Pancreas (tissue), 10 donors: ENCODE measurements at places on chromosomes 5 and 9.

DNA sequence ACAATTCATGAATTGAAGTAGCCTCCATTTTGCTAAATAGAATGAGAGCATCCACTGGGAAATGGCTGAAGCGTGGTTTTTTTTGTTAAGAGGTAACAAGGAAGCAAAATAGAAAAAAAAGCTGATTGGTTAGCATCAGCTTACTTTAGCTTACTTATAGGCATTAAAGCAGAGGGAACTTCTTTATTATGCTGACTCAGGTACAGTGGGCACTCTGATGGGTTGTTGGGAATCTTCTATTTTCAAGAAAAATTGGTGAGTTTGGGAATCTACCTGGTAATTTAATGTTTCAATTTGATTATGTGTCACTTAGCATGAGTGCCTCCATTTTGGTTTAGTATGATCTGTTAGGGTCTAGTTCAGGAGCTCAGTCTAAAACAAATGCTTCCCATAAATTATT lies 289.6 kb downstream of the ANXA1 start:
- no peak for DNase-seq

DNA sequence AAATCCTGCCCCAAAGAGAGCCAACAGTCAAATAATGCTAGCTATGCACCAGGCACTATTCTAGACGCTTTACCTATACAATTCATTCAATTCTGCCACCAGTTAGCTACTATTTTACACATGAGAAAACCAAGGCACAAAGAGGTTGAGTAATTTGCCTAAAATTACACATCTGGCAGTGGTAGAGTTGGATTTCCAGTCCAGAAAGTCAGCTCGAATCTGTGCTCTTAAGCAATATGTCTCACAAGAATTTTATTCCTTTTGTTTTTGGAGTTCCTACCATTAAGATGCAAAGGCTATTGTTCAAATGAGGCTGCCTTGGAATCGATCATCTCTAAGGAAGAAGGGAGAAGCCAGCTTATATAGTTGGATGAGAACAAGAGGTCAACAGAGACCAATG lies 256.9 kb upstream of the RASA1 start:
- no peak for DNase-seq

- DNase-seq = no peak
Observed at GRCh38 chr5:109644829-109645228, 44.9 kb upstream of the MAN2A1 start.

DNA sequence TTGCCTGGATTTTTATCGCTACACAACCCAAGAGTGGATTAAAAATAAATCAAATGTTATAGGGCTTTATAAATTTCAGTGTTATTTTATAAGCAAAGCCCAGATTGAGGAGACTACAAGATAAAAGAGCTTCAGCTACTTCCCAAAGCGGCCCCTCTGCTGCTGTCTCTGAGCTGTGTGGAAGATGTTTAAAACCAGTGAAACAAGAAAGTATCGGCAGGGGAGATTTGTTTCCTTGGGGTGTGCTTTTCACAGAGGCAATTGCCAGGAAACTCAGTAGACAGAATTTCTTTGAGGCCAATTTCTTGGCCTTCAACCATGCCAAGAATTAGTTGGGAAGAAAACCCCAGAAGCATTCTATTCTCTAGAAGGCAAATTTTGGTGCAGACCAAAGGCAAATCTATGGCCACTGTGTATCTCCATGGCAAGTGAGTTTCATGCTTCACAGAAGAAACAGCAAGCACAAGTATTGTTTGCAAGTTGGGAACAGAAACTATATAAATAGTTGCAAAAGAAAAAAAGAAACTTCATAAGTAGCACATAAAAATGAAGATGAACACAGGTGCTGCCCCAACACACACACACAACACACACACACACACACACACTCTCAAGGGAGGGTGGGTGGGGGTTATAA lies 197.2 kb downstream of the PARP8 start:
- no peak for DNase-seq

GRCh38 chr9:80646211-80646610 lies 1043.1 kb downstream of the TLE1 start:
- no peak for DNase-seq

- DNase-seq = no peak
Observed at GRCh38 chr5:163938595-163938994, 433.2 kb downstream of the MAT2B start.

DNA sequence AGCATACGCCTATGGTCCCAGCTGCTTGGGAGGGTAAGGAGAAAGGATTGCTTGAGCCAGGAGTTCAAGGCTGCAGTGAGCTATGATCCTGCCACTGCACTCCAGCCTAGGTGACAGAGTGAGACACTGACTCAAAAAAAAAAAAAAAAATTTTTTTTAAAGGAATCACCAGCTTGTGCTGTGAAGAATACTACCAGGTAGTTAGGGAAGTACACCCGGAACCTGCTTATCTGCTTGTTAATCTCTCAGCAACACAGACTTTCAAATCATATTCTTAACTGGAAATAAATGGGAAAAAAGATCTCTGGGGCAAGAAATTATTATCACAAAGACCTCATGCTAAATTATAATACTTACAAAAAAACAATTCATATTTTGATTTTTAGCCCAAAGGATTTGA lies 26.4 kb upstream of the PRRC2B start:
- DNase-seq = no peak

DNA sequence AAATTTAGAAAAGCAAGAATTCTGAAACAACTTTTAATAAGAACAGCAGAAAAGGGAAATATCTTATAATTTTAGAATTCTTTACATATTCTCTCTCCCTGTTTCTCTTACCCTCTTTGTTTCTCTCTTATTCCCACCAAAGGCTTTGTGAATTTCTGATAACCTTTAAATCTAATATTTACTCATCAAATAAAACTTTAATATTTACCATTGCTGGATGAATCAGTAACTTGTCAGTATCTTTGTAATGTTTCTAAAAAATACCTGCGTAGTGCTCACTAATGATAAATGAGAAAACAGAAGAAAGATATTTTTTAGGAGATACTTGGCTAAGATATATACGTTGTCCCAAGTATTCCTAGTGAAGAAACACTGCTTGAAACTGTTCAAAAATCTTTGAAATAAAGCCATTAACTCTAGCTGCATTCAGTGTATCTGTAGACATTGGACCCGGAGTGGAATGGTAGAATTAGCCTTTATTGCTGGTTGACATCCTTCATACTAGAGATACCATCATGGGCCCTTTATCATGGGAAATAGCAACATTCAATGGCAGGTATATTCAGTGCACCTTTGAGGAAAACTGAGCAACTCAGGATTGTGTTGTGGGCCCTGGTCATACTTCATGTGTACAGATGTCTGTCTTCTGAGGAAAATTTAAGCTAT lies 2160.4 kb downstream of the MAT2B start:
- no peak for DNase-seq

DNA sequence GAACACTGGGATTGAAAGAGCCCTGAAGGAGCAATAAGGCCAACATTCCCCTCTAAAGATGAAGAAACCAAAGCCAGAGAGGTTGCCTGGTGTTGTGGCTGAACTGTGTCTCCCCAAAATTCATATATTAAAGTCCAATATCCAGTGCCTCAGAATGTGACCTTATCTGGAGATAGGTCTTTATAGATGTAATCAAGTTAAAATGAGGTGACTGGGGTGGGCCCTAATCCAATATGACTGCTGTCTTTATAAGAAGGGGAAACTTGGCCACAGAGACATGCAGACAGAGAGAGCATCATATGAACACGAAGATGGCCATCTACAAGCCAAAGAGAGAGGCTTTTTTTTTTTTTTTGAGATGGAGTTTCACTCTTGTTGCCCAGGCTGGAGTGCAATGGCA lies 66.9 kb upstream of the PLPP1 start:
- DNase-seq = no peak

DNA sequence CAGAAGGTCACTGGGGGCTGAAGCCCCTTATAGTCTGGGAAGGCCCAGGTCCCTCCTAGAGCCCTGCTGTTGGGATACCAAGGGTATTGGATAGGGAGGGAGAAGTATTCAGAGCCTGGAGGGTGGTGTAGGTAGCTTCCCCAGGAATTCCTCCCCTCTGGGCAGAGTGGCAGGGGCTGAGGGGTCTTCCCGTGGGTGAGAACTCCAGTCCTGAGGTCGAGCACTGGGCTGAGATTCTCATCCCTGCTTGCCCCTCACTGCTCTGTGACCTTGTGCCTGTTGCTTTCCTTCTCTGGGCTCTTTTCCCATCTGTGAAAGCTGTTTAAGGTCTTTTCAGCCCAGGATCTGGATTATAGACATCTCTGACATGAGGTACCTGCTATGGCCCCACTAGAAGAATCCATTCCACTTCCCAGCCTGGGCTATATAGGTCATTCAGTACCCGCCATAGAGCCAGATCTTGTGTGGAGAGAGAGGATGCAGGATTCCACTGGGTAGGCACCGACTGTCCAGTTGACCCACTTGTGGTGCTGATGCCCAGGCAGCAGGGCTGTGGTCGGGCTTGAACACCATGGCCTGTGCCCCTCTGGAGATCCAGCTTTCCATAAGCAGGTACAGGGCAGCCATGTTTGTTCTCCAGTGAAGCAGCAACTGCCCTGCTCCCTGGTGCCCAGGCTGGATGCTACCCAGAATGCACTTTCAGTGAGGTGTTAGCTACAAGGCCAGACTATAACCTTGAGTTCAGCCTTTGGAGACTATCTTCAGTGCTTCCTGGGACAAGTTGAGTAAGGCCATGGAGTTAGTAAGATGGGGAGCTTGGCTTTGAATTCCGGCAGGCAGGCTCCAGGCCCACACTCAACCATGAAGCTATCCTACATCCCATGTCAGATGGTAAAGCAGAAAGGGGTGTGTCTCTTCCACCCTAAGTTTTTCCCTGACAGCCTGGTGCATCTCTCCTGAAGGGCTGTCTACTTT lies 60.1 kb downstream of the AMBP start:
- no peak for DNase-seq

DNA sequence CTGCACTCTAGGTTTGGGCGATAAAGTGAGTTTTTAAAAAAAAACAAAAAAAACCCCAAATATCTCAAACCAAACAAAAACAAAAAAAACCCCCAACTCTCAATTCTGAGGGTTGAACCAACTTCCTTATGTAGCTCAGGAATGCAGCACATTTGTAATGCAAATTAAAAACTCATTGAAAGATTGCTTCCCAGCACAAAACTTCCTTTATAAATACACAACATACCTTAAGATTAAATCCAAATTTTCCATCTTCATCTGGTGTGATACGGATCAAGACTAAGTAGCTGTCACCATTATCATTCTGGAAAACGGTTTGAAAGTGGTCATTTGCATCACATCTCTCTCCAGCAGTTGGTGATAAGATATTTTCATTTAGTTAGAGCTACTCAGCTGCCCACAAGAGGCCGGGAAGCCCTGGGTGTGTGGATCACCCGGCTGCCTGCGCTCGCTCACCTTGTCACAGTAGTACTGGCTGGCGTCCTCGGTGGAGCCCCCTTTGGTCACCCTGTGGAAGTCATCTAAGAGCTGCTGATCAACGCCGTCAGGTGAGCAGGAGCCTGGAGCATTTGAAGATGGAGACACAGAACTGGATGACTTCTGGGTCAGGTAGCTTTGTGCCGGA lies 88.2 kb downstream of the PTPN3 start:
- DNase-seq = no peak

DNA sequence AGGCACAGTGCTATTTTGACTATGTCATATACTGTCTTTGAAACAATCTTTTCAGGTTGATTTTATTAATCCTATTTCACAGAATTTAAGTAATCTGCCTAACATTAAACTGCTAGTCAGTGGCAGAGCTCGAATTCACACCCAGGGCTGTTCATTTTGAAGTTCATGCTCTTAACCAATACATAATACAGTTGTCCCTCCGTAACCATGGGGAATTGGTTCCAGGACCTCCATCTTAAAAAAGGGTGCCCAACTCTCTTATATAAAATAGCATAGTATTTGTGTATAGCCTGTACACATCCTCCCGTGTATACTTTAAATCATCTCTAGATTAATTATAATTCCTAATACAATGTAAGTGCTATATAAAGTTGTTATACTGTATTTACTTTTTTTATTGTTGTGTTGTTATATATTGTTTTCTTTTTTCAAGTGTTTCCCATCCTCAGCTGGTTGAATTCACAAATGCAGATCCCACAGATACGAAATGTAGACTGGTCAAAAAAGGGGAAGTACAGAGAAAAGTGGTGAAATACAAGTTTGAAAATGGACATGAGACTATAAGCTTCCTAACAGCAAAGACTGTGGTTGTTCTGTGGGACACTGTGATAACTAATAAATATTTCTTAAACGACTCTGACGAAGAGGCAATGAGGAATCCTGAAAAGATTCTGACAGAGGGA lies 18.3 kb downstream of the RFX3 start:
- no peak for DNase-seq

DNA sequence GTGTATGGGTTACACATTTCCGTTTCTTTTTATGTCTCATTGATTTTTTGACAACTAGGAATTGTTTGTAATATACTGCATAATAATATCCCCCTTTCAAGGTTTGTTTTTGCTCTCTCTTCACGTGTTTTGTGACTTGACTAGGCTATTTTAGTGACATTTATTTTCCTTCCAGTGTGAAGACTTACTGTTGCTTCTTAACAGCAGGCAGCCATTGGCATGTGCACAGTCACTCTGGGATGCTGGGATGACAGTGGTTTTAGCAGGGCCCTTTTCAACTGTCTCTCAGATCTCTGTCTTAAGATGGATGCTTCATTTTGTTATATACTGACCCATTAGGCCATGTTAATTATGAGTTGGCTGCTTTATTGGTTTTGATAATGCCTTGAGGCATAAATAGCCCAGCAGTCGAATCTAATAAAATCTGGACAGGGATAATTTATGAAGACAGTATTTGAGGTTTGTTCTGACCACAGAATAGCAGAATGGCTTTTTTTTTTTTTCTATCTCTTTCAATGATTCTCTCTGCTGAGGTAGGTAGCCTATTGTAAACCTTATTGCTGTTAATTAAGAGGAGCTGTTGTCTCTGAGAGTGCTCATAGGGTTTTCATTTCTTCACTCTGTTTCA lies 536.0 kb downstream of the GABRG2 start:
- DNase-seq = no peak

DNA sequence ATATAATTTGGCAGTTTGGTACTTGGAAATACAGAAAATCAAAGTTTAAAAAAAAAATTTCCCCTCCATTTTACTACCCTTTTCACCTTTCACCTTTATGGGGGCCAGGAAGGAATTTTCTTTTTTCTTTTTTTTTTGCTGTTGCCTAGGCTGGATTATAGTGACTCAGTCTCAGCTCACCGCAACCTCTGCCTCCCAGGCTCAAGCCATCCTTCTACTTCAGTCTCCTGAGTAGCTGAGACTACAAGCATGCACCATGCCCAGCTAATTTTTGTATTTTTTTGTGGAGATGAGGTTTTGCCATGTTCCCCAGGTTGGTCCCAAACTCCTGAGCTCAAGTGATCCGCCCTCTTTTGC lies 9.1 kb downstream of the CHMP5 start:
- DNase-seq = no peak

DNA sequence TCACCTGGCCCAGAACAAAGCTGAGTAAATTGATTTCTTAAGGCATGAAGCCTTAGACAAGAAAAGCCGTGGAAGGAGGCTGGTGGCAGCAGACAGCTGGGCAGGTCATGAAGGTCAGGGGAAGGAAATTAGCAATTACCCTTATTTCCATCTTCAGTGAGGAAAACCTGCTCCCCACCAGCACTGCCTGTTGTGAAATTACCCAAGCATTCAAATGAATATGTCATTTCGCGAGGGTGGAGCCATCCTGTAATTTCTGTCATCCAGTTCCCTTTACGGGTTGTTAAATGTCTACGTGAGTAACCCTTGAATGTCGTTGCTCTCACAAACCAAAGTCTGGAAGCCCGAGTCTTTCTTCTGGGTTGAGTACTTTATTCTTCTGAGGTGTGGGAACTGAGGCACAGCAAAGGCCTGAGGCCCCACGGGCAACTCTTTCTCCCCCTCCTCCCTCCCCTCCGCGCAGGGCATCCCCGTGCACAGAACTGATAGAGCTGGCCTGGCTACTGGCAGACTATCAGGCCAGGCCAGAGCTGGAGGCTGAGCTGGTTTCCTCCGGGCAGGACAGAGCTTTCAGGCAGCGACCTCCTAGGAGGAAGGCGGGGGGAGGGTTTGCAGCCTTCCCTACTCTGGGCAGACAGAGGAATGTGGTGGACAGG lies 22.0 kb upstream of the AK3 start:
- DNase-seq = no peak
